Stimulated activated CD4-positive, alpha-beta T cell treated with anti-CD3 and anti-CD28 coated beads, Interleukin-15, amount 100 ng/mL, for 24 hours (primary cell): ENCODE measurements at places on chromosomes 12 and 14.

GRCh38 chr12:90984114-90984513 lies 20.7 kb downstream of the EPYC start:
- DNase-seq = no peak

GRCh38 chr14:91341751-91342154 lies 75.9 kb downstream of the CCDC88C start:
- no peak for DNase-seq

GRCh38 chr12:56153678-56154065 lies 1.3 kb downstream of the MYL6B start:
- DNase-seq = no peak

DNA sequence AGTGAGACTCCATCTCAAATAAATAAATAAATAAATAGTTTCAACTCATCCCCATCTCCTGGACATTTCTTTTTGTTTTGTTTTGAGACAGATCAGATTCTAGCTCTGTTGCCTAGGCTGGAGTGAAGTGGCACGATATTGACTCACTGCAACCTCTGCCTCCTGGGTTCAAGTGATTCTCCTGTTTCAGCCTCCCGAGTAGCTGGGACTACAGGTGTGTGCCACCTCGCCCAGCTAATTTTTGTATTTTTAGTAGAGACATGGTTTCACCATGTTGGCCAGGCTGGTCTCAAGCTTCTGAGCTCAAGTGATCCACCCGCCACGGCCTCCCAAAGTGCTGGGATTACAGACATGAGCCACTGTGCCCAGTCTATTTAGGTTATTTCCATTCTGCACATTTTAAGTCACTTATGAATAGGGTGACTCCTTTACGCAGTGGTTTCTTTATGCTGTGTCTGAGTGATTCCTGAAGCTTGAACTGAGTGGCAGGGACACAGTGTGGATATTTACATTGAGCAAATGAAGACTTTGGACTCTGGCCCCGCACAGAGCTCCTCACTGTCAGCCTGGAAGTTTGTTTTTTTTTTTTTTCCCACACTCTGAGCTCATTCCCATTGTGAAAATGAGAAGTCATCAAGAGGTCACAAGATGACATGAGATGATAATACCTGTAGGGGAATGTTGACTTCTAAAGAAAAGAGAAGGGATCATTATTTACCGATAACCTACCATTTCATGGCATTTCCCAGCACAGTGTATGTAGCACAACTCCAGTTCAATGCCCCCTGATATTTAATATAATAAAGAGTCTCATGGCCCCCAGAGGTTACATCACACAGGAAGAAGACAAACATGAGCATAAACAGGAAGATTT lies 72.6 kb downstream of the TBX3 start:
- DNase-seq = no peak

DNA sequence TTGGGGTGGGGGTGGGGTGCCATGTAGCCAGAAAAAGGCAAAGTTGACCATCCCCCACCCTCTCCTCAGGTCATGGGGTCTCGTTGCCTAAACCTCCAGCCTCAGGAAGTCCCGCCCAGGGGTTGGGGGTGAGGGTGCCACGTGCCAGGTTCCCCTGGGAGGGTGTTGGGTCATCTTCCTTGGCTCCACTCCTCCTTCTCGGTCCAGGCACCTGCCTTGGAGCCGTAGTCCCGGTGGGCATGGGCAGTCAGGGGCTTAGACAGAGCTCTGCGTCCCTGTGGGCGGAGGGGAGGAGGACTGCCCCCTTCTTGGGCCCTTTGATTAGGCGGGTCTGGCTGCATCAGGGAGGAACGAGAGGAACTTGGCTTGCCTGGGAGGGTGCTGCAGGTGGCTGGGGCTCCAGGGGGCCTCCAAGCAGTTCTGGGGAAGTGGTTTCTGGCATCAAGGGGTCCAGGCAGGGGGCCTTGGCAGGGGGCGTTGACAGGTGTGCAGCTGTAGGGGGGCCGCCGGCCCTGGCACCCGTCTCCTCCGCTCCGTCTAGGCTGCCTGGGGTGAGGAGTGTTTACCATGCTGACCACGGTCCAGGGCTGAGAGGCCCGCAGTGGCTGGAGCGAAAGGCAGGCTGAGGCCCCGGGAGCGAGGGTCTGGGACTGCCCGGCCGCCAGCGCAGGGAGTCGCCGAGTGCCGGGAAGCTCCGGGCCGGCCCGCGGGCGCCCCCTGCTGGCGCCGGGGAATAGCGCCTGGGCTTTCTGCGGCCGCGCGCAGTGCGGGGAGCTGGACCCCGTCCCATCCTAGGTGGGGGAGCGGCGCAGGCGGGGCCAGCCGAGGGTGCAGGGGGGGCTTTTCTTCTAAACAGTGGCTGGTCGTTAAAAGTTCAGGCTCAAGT lies 7.9 kb downstream of the SETD1B start:
- peak; percentile 76 for DNase-seq

- DNase-seq = no peak
Observed at GRCh38 chr12:130970165-130970907, 16.6 kb downstream of the ADGRD1 start.

GRCh38 chr14:89429199-89430181 lies 12.5 kb upstream of the FOXN3 start:
- peak; percentile 76 for DNase-seq

GRCh38 chr12:52494518-52494917 lies 1.5 kb upstream of the KRT6A start:
- no peak for DNase-seq

DNA sequence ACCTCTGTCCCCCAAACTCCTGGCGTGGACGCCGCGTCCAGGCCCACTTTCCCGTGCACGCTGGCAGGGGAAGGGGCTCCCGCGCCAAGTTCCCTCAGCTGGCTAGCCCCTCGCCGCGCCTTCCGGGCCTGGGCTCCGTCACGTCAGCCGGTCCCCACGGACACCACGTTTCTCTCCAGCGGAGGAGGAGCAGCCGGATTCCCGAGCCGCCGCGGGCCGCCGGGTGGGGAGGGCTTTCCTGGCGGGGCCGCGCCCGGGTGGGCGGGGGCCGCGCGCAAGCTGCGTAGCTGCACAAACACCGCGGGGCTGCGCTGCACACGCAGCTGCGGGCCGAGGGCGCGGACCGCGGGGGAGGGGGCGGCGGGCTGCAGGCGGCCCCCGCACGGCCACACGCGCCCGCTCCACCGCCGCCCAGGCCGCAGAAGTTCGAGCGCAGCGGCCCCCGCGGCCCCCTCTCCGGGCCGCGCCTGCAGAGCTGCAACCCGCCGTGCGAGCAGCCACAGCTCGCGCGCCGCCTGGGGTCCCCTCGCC lies 45.1 kb upstream of the PNMA1 start:
- DNase-seq = peak; percentile 65

- no peak for DNase-seq
Observed at GRCh38 chr14:104087981-104088850, 2.7 kb downstream of the ASPG start.

GRCh38 chr14:50658203-50658602 lies 9.9 kb downstream of the SAV1 start:
- DNase-seq = no peak

- no peak for DNase-seq
Observed at GRCh38 chr14:77041881-77042545, 13.5 kb upstream of the IRF2BPL start.

GRCh38 chr12:109997393-109997792 lies 1.2 kb upstream of the GIT2 start:
- no peak for DNase-seq

DNA sequence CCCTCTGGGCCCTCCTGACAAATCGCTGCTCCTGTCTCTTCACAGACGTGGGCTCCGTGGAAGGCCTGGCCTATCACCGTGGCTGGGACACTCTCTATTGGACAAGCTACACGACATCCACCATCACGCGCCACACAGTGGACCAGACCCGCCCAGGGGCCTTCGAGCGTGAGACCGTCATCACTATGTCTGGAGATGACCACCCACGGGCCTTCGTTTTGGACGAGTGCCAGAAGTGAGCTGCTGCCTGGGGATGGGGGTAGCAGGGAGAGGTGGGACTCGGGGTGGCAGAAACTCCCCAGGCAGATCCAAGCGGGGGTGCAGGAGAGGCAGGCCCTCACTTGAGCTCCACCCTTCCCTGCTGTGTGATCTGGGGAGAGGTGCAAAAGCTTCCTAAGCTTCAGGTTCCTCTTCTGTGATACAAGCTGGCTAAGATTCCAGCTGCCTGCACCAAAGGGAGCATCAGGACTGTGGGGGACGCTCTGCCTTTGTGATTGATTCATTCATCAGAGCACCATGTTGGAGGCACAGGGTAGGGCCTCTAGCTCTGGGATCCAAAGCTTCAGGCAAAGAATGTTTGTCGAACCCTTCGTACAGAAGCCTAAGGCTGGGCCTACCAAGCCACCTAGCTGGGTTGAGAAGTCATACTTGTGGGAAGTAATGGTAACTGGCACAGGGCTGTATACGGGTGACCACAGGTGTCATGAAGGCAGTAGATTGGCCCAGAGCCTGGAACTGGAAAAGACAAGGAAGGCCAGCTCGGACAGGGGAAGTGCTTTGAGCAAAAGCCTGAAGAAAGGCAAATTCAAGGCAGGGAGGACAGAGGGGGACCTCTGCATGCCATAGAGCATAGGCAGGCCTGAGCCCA lies 29.1 kb upstream of the NXPH4 start:
- no peak for DNase-seq

- no peak for DNase-seq
Observed at GRCh38 chr14:57380935-57381334, 9.5 kb upstream of the NAA30 start.

DNA sequence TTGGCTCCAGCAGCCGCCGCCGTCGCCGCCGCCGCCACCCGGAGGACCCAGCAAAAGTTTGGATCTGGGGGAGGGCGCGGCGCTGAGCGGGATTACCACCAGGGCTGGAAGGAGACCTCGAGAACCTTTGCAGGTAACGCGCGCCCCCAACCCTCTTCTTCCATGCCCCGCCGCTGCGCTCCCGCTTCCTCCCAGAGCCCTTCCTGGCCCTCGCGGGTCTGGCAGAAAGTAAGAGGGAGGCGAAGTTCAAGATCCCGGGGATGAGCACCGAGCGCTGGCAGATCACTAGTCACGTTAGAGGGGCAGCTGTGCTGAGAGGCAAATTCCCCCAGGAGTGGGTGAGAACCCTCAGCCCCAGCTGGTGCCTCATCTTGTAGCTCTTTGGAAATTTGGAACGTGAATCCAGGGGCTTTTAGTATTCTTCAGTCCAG lies 3.9 kb downstream of the FLRT2 start:
- DNase-seq = no peak

DNA sequence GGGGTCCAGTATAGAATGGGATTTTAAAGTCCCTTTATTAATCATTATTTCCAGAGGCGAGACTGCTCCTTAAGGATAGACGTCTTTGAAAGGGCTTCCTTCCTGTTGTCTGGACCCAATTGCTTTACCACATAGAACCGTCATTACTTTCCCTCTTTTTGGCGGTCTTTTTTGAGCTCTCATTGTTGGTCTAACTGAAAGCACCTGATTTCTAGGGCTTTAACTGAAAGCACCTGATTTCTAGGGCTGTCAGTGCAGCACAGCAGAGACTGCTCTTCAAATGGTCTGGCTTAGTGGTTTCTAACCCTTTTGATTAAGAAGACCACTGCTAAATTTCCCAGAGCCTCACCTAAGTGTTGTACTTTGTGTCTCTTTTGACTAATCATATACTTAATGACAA lies 95.8 kb downstream of the PRKCH start:
- DNase-seq = no peak

GRCh38 chr14:36931791-36932190 lies 240.6 kb downstream of the SLC25A21 start:
- DNase-seq = no peak

DNA sequence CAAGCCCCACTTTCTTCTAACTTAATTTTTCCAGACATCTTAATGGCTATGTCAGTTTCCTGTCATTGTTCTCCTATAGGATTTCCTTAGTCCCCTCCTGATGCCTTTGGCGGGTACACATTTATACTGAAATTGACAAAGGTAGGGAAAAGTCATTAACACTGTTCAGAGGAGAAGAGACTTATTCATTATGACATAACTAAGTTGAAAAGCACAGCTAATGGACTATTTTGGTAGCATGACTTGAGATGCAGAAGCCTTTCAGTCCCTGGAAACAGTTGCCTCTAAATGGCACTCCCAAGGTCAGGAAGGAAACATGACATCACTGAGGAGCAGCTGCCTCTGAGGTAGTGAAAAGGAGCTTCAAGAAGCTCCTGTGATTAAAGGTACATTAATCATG lies 317.5 kb upstream of the KITLG start:
- no peak for DNase-seq

DNA sequence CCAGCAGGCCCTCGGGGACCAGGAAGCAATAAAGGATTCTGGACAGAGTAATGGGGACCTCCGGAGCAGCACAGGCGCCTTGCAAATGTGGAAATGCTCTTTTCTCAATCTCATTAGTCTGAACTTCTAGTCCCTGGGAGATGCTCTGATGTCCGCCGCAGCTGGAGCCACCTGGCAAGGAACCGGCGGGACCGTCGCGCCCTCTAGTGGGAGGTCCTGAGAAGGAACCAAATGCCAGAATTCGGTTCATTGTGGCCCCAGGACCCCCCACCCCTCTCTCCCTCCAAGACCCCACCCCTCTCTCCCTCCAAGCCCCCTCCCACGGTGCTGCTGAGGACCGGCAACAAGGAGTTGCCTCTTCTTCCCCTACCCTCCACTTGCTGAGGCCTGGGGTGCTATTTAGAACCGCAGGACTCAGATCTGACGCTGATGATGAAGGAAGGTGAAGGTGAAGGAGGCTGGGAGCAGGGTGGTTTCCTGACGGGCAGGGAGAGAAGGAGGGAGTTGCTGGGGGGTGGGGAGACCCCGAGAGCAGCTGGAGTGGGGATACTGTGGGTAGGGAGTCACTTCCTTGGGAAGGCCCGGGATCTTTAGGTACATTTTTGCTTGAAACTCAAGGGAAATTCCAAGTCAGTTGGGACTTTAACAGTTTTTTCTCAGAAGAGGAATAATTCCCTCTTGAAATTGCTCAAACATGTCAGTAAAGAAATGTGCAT lies 42.5 kb downstream of the SMIM41 start:
- peak; percentile 81 for DNase-seq

GRCh38 chr14:81737938-81738337 lies 204.3 kb upstream of the SEL1L start:
- no peak for DNase-seq
